ENCODE measurements at places on chromosomes 1 and 21.
A peak's percentile ranks its signal among the peaks of the same experiment; 100 is the strongest.

DNA sequence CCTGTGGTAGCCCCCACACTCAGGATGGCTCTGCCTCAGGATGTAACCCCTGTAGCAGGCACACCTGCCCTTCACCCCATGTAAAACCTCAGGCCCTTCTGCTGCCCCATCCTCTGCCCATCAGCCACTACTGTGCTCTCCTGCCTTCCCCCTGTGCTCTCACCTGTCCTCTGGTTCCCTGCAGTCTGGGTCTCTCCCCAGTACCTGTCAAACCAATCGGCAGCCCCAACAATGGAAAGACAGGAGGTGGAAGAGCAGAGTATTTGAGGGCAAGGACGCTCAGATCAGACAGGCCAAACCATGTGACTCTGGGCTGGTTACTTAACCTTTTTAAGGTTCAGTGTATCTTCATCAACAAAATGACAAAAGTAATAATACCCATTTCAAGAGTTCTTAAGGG is 30.9 kb downstream of the SMIM12 start:
- H3K4me3 ChIP-seq = no peak overlapping the region
- no peaks in the 10 kb centered on the region for H3K4me1 ChIP-seq
- H3K27me3 ChIP-seq = no peaks in the 10 kb centered on the region
- H3K27ac ChIP-seq = no peak overlapping the region

DNA sequence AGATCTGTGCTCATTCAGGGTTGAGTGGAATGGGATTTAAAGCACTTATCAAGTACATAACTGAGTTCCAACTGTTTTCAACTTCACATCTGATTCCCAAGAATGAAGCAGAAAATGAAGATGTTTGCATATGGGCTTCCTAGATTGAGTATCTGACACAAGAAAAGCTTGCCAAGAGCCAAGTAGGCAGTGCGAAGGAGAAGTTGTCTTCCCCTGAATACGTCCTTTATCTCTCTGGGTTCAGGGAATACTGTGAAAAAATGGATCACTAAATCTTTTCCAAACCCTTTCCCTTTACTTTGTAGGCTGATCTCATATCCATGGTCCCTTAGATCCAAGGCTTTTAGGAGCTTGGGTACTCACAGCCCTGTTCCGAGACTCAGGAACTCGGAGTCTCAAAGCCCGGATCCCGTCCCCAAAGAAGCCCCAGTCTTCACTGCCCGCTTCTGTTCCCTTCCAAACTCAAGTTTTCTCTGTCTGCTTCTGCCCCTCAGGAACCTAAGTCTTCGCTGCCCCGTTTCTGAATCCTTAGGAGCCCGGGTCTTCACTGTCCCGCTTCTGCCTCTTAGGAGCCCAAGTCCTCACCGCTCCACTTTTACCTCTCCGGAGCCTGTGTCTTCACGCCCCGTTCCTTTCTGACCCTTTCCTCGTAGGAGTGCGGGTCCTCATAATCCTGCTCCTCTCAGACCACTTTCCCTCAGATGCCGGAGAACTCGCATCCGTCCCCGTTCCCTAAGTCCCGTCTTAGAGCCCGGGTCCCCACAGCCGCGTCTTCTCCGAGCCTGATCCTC is 616 bp downstream of the TAF12 start:
- peak overlapping the region; percentile 97 for H3K27ac ChIP-seq
- H3K4me3 ChIP-seq = peak overlapping the region; percentile 98
- H3K27me3 ChIP-seq = no peaks in the 10 kb centered on the region
- peaks cover 41% of the 10 kb centered on the region for H3K36me3 ChIP-seq
- H3K4me1 ChIP-seq = peaks cover 42% of the 10 kb centered on the region
- DNase-seq = no peak

DNA sequence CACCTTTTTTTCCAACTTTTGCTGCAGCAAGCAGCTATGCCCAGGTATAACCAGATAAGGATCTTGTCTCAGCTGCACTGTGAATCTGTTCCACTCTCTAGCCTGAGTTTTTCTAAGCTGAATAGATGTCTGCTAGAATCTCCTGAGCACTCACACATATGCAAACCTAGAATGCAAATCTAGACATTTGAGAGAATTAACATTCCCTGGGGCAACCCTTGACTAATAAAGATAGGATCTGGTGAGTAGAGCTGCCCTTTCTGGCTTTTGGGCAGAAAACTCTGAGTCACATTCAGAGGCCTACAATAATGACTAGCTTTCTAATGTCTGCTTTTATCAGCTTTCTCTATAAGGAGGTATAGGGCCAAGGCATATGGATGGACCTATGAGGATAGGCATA is 61.4 kb upstream of the BARHL2 start:
- no peaks in the 10 kb centered on the region for H3K36me3 ChIP-seq
- H3K4me3 ChIP-seq = no peak overlapping the region
- H3K27me3 ChIP-seq = peaks cover 30% of the 10 kb centered on the region
- no peak for DNase-seq
- H3K27ac ChIP-seq = no peak overlapping the region
- H3K4me1 ChIP-seq = no peaks in the 10 kb centered on the region

GRCh38 chr1:169312084-169312954 is 55.3 kb downstream of the NME7 start:
- peak overlapping the region; percentile 74 for H3K27ac ChIP-seq
- no peak overlapping the region for H3K4me3 ChIP-seq
- H3K36me3 ChIP-seq = peaks cover 10% of the 10 kb centered on the region
- H3K27me3 ChIP-seq = no peaks in the 10 kb centered on the region

- no peaks in the 10 kb centered on the region for H3K4me1 ChIP-seq
- H3K27me3 ChIP-seq = no peaks in the 10 kb centered on the region
- H3K4me3 ChIP-seq = no peak overlapping the region
Measured at GRCh38 chr1:66779475-66780078, 21.5 kb downstream of the INSL5 start.

All from activated T-cell treated with anti-CD3 and anti-CD28 coated beads, Interleukin-2, amount 50 U/mL, for 24 hours (primary cell).